ENCODE measurements at places on chromosomes 1 and 21.
A peak's percentile ranks its signal among the peaks of the same experiment; 100 is the strongest.

DNA sequence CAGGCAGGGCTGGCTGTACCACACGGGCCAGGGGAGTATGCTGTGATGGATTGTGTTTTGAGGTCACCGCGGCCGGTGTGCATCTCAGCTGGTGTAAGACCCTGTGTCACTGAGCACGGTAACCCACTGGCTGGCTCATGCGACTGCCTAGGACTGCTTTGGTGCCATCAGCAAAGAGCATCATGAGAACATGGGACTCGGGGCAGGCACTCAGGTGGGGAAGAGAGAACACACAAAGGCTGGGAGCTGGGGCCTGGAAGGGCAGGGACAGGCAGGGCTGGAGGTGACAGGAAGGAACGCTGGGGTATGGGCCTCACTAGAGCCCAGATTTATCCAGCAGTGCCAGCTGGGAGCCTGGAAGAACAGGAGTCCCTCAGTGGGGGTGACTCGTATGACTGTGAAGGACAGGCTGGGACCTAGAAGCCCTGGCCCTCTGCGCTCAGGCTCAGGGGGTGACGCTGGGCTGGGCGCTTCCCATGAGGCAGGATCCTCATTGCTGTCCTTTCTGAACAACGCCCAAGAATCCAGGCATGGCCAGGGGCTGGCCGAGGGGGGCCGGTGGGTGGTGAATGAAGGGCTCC lies 210.4 kb upstream of the VAMP3 start:
- no peak for DNase-seq

DNA sequence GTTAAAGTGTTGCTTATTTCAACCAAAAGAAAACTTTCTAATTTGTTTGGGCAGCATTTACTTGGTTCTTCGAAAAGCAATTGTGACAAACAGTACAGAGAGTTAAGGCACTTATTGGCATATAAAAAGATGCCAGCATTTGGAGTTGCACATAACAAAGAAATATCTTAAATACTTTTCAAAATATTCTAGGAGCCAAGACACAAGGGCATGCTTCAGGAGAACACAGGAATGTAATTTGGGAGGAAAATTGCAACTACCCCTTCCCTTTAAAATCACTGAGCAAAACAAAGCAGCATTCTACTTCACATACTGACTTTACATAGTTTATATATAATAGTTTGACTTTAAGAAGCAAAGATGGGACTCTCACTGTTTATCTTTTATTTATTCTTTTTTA lies 4.6 kb upstream of the TIE1 start:
- DNase-seq: no peak

- DNase-seq: no peak
Observed at GRCh38 chr21:39332175-39332574, 16.7 kb downstream of the HMGN1 start.

GRCh38 chr1:194952171-194952570 lies 1656.1 kb downstream of the KCNT2 start:
- no peak for DNase-seq

DNA sequence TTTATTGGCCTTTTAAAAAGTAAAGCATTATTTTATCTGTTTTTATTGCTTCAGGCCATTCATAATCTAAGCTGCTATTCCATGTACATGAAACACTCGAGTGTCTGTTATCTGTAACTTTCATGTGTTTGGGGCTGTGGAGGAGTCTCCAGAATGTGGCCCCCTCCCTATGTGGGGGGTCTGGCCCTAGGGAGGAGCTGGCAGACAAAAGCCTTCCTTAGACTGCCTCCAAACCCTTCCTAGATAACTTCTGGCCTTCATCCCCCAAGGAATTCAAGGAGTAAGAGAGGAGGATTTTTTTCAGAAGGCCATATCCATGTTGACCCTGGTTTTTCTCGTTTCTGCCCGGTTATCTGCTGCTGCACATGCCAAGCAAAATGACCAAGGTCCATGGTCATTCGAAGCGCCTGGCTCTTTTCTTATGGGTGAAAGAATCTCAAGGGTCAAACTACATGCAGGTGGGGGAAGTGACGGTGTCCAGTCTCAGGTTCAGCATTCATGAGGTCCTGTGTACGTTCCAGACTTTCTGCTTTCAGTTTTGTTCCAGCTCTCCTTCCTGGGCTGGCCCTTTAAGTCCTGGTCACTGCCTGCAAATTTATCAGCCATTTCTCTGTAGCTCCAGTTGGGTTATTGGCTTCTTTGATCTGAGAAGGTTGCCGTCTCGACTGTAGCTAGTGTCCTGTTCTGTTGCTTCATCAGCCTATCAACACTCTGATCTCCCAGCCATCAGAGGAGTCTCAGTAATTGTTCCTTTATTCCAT lies 8.3 kb downstream of the TENT5C start:
- peak; percentile 31 for DNase-seq

DNA sequence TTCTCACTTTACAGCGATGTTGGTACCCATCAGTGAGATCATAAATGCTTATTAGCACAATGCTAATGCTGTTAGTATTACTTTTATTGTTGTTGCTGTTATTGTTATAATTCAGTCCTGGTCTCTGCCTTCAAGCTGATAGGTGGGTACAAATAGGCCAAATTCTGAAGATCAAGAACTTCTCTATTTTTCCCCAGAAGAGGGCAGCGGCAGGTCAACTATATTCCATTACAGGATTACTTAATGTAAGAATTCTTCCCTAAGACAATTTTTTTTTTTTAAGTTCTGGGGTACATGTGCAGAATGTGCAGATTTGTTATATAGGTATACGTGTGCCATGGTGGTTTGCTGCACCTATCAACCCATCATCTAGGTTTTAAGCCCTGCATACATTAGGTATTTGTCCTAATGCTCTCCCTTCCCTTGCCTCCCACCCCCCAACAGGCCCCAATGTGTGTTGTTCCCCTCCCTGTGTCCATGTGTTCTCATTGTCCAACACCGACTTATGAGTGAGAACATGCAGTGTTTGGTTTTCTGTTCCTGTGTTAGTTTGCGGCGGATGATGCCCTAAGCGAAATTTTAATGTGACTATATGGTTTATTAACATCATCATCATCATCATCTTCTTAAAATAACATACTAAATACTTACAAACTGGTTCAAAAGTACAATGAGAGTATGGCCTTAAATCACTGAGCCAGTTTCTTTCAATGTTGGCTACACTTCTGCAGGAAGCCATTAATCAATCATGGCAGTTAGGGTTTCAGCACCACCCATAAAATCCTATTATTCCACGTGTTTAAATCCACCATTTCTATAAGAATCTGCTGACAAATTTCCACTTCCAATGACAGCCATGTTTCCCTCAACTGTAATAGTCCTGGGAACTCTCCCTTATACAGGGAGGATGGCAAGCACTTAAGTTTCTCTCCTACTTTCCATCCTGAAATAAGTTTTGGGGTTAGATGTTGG lies 19.2 kb downstream of the SLC19A2 start:
- peak; percentile 47 for DNase-seq

GRCh38 chr1:183365676-183366075 lies 52.5 kb downstream of the NMNAT2 start:
- DNase-seq: no peak

GRCh38 chr1:107140703-107141490 lies at the start of gene NTNG1:
NTNG1 (plus strand) TSS chr1:107141039.
- no peak for DNase-seq

- DNase-seq: no peak
Observed at GRCh38 chr1:114080511-114081436, 72.9 kb downstream of the SYT6 start.

DNA sequence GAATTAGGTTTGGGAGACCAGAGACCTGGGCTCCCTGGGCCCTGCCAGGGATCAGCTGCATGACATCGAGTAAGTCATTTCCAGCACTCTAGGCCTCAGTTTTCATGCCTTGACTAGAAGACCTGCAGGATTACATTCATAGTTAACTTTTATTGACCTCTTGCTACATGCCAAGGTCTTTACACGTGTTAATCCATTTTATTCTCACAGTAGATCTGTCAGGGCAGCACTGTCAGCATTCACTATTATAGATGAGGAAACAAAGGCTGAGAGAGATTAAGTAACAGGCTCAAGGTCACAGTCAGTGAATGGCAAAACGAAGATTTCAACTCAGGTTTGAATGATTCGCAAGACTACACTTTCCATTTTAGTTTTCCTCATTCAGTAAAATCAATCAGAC lies 37.0 kb downstream of the PGM1 start:
- DNase-seq: no peak

- no peak for DNase-seq
Observed at GRCh38 chr1:213976665-213977485, 10.9 kb upstream of the PROX1 start.

DNA sequence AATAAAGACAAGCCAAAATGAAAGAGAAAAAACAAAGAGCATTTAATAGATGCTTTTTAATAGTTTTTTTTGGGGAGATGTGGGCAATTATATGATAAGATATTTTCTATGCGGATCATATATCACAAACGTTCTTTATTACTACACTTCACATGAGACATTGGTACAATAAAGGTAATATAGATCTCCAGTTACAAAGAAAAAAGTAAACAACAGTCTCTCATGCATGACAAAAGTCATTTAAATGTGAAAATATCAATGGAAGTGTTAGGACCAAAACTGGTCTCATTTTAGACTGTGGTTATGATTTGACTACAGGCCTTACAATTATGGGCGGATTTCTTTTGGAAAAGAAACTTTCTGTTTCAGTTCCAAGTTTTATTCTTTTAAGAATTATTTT lies 687.0 kb downstream of the ADGRL2 start:
- no peak for DNase-seq

DNA sequence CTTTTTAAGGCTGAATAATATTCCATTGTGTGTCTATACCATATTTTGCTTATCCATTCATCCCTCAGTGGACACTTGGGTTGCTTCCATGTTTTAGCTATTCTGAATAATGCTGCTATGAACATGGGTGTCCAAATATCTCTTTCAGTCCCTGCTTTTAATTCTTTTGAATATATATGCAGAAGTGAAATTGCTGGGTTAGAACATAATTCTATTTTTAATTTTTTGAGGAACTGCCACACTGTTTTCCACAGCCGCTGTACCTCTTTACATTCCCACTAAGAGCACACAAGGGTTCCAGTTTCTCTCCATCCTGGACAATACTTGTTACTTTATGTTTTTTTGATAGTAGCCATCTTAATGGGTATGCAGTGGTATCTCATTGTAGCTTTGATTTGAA lies 65.6 kb downstream of the RIMS3 start:
- DNase-seq: no peak

- DNase-seq: no peak
Observed at GRCh38 chr1:173212952-173213491, 5.9 kb upstream of the TNFSF4 start.

- DNase-seq: peak; percentile 64
Observed at GRCh38 chr1:161119092-161119903, 1.4 kb downstream of the NIT1 start.

All from RPMI8226 (cell line).